Activated CD4-positive, alpha-beta memory T cell treated with anti-CD3 and anti-CD28 coated beads for 36 hours (primary cell): ENCODE measurements at places on chromosomes 2 and 18. TPM values are rescaled to one million over a fixed set of nuclear protein-coding genes. Genes with fewer than 3 reads are reported as not detected.

DNA sequence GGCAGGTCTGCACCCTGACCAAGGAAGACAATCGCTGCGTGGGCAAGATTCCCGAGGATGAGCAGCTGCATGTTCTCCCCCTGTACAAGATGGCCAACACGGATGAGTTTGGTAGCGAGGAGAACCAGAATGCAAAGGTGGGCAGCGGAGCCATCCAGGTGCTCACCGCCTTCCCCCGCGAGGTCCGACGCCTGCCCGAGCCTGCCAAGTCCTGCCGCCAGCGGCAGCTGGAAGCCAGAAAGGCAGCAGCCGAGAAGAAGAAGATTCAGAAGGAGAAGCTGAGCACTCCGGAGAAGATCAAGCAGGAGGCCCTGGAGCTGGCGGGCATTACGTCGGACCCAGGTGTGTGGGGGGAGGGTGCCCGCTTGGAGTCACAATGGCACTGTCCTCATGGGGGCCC, 48.4 kb downstream of the BOLA3 start:
- H3K27me3 ChIP-seq: no peaks in the 10 kb centered on the region
- peaks cover 25% of the 10 kb centered on the region for H3K36me3 ChIP-seq
- H3K27ac ChIP-seq: no peak overlapping the region
- H3K4me1 ChIP-seq: no peaks in the 10 kb centered on the region
- DNase-seq: no peak

GRCh38 chr2:105794926-105795574, 50.3 kb downstream of the NCK2 start:
- H3K4me3 ChIP-seq: peak overlapping the region; percentile 45
- DNase-seq: no peak
- H3K36me3 ChIP-seq: peaks cover 19% of the 10 kb centered on the region
- H3K27me3 ChIP-seq: no peaks in the 10 kb centered on the region
- H3K27ac ChIP-seq: peak overlapping the region; percentile 92

GRCh38 chr2:145724311-145724898, 1204.5 kb upstream of the ZEB2 start:
- H3K27me3 ChIP-seq: no peaks in the 10 kb centered on the region
- no peaks in the 10 kb centered on the region for H3K36me3 ChIP-seq
- no peak for DNase-seq
- H3K4me1 ChIP-seq: no peaks in the 10 kb centered on the region
- H3K4me3 ChIP-seq: no peak overlapping the region
- no peak overlapping the region for H3K27ac ChIP-seq

GRCh38 chr2:229492034-229492433, 220.9 kb upstream of the PID1 start:
- H3K4me1 ChIP-seq: no peaks in the 10 kb centered on the region
- no peak for DNase-seq

DNA sequence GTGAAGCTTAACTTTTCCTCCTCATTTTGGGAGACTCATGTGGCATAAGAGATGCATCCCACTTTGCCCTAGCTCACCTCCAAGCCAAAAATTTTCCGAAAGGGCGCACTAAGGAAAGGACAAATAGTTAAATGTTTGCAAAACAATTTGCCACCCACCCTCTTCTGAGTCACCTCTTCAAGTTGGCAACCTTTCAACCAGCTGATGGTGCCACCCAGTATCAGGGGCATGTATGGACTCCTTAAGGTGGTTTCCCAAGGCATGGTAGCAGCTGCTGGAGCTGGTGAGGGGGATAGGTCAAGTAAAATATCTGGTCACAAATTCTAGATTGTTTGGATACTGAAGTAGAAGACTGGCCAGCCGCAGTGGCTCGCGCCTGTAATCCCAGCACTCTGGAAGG, 17.2 kb upstream of the ITGAV start:
- no peaks in the 10 kb centered on the region for H3K36me3 ChIP-seq
- DNase-seq: no peak
- no peak overlapping the region for H3K4me3 ChIP-seq

Gene SH3RF3
- total RNA-seq: 0.34 TPM

Gene HOXD13
- total RNA-seq: not detected

Gene RAB6C
- not detected for total RNA-seq

Gene CD8B
- 0.87 TPM for total RNA-seq
